ENCODE measurements at places on chromosomes 5 and 9.

DNA sequence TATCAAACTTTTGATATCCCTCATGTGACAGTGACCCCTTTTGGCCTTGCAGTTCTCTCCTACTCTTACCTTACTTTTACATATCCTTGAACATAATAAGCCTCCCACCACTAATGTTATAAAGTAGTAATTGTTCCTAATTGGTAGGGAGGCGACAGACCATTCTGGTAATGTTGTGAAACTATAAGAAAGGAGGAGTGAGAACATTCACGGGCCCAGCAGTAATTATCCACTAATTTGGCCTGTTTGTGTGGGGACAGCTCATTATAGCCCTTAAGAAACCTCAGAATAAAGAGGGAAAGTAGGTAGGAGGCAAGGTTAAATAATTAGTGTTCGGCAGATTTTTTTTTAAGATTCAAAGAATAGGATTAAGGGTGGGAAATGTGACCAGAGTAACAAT is 1046.5 kb upstream of the ARRDC3 start:
- no peak for DNase-seq

DNA sequence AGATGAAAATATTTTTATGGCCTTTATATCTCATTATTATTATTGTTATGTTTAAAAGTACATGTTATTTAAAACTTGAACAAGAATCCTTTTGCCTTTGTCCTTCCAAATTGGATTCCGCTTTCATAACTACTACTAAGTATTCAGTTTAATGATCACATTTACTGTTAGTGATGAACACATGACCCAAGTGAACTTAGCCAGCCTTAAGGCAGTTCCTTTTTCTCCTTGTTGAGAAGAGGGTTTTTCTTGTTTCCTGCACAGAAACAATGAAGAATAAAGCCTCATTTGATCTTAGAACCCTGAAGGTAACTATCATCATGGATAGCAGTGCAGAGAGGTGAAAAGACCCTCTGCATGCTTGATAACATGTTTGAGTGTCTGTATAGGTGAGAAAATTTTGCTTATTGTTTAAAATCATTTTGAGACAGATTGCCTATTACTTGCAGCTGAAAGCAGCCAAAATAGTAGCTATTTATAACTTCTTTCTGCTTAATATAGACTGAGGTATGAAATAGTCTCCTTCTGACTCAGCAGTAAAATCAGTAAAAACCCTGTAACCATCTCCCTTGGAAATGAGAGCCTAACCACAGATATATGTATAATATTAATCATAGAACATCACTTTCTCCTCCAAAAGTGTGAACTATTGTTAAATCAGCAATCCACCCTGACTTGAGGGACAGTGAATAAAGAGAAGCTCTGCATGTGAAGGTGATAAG is 266.2 kb downstream of the SPATA31D1 start:
- no peak for DNase-seq

GRCh38 chr5:53782620-53783019 is 222.2 kb downstream of the NDUFS4 start:
- DNase-seq = no peak

DNA sequence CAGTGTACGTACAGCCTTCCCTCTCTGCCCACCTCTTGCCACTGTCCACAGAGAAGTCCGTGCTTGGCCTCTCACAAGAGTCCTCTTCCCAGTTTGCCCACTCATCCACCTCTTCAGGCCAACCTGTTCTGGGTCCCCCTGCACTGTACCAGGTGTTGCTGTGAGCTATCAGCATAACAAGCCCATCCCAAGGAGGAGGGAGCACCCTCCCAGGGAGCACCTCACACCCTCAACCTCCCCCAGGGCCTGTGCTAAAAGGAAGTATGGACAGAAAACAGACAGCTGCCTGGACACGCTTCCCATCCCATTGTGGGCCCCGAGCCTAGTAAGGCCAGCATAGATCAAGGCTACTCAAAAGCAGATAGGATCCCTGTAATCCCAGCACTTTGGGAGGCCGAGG is 114.2 kb upstream of the ICE1 start:
- DNase-seq = no peak

GRCh38 chr5:106086352-106086751 is 1584.4 kb downstream of the EFNA5 start:
- DNase-seq = no peak

DNA sequence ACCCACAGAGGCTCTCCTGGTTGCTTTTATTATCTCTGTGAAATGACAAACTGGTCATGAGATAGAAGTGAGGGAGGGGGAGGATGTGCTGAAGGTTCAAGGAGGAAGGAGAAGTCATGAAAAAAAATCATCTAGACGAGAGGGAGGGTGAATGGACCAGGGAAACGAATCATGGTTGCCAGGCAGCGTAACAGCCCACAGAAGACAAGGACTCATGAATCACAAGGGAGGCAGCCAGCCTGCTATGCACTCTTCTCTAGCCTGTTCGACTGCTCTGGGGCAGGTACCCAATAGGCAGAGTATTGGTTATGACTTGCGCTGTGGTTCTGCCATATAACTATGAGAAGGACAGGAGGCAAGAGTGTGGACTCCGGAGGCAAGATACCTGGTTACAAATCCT is 475.2 kb downstream of the CDK5RAP2 start:
- DNase-seq = no peak

DNA sequence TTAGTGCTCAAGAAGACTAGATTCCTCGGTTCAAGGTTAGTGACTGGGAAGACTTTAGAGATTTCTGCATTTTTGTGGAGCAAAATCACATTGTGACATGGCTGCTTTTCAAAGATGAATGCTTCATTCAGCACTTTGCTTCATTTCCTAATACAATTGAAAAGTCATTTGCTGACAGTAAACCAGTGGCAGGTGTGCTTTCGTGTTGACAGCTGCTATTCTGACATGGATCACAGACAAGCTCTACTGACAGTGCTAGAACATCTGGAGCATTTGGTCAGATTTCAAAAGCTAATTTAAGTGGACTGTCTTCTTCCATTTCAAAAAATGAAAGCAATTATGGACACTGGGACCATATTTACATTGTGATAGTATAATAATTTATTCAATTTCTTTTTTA is 1060.1 kb downstream of the PTPRD start:
- no peak for DNase-seq

- DNase-seq = no peak
Measured at GRCh38 chr5:132797651-132798050, 15.5 kb upstream of the SOWAHA start.

DNA sequence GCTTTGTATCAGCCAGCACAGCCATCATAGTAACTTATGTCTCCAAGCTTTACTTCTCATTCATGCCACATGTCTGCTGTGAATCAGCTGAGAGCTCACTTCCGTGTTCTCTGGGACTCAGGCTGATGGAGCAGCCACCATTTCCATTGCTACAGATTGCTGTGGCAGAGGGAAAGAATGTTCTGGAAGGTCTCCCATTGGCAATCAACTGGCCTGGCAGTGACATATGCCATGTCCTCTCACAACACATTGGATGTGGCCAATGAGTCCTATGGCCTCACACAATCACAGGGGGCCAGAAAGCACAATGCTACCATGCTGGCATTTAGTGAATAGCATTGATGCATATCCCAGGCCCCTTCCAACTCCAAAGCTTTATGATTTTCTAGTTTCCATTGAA is 44.1 kb downstream of the KIF4B start:
- DNase-seq = no peak

DNA sequence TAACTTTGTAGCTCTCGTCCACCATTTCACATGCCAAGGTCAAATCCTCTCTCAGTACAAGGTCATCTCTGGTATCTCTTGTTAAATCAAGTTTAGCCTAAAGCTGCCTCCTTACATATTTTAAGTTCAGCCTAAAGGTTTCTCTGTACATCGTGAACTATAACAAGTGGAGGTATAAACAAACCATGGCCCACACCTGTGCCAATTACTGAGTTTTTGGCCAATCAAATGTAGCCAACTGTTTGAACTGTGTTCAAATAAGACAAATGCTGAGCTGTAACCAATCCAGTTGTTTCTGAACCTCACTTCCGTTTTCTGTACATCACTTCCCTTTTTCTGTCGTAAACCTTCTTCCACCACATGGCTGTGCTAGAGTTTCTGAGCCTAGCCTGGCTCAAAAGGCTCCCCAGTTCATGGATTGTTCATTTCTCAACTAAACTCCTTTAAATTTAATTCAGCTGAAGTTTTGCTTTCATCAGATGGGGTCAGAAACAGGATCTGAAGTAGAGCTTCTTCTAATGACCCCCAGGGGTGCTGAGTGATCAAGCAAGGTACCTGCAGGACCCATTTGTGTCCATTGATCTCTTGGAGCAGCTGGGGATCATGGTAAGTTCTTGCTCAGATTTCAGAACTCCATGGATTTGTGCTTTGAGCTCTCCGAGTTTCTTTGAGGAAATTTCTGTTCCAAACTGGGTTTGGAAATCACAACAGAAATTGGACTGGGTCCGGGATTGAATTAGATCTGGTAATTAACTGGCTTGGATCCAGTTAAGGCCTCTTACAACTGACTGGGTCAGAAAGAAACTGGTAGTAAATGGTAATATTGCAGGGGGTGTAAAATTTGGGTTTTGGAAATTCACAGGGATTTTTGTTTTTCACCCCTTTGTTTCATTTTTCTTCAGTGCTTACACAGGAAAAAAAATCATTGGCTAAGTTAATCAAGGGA is 11.0 kb upstream of the NANS start:
- DNase-seq = no peak

- DNase-seq = no peak
Measured at GRCh38 chr5:8864053-8864452, 681.8 kb downstream of the SEMA5A start.

- DNase-seq = no peak
Measured at GRCh38 chr9:20853866-20854265, 169.8 kb downstream of the FOCAD start.

- no peak for DNase-seq
Measured at GRCh38 chr9:88258601-88259000, 120.3 kb upstream of the SPATA31C2 start.

DNA sequence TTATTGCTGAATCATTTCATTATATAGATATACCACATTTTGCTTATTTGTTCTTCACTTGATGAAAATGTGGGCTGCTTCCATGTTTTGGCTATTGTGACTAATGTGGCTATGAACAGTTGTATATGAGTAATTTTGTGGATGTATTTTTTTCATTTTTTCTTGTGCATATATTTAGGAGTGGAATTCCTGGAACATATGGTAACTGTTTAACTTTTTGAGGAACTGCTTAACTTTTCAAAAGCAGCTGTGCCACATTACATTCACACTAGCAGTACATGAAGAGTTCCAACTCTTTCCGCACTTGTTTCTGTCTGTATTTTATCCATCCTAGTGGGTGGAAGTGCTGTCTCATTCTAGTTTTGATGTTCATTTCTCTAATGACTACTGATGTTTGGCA is 67.8 kb downstream of the JAK2 start:
- no peak for DNase-seq

DNA sequence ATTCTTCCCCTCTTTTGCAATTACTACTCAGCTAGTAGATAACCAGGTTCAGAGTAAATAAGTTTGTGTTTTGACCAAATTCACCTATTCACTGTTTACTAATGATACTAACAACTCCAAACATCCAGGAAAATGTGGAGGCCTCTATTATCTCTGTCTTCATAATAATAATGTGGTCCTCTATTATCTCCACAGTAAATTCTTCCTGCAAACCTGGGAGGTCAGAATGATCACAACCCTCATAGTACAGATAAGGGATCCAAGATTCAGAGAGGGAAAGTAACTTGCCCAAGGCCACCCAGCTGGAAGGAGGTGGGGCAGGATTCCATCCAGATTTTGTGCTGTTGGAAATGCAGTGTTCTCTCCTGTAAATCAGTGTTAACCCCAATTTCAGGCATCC is 9.6 kb upstream of the MSX2 start:
- DNase-seq = no peak

DNA sequence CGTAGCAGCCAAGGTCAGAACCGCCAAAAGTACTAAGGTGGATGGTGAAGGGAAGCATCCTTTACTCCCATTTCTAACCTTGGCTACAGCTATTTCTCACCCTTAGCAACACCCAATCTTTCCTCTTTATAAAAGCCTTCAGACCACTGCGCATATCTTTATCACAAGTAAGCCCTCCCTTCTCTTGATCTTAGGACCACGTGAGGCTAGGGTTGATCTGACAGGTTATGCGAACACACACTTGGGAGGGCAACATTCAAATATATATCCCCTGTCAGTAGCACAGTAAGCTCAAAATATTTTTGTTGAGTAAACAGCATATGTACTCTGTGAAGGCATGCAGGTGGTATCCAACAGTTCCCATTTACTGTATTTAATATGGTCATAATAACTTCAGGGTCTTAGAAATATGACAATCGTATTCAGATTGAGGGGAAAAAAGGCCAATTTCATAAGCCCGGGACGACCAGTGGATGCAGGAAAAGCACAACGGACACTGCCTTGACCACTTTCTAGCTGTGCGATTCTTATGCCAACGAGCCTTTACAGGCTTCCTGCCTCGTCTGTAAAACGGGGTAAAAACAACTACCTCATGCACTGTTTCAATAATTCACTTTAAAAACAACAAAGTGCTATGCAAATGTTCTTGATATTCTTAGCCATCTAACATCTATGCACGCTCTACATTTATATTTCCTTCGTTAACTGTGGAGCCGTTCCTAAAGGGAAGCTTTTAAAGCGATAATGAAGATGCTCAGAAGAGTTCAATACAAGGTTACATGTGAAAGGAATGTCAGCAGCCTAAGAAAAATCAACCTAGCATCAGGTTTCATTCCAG is 1.3 kb downstream of the ARSB start:
- DNase-seq = no peak

- DNase-seq = no peak
Measured at GRCh38 chr5:56814361-56814962, 887 bp upstream of the MAP3K1 start.

- DNase-seq = no peak
Measured at GRCh38 chr9:115117999-115118878, at the start of gene TNC. TSS of gene TNC (minus strand) at chr9:115118157. CDS start at chr9:115091018, 27,139 bp downstream.

DNA sequence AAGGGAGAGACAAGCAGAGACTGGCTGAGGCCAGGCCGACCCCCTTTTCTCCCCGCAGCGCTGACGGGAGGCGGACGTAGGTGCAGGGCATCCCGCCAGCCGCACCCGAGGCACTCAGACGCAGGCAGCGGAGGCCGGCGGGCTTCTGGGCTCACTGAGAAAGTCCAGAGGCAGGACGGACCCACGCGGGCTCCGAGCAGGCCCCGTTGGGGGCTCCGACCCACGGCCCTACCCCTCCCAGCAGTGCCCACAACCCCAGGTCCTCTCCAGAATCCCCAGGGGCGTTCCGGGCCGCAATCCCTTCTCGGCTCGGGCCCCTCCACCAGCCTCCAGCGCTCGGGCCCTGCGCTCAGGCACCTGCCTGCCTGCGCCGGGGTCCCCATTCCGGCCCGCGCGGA is 543 bp downstream of the MTMR12 start:
- DNase-seq = no peak

DNA sequence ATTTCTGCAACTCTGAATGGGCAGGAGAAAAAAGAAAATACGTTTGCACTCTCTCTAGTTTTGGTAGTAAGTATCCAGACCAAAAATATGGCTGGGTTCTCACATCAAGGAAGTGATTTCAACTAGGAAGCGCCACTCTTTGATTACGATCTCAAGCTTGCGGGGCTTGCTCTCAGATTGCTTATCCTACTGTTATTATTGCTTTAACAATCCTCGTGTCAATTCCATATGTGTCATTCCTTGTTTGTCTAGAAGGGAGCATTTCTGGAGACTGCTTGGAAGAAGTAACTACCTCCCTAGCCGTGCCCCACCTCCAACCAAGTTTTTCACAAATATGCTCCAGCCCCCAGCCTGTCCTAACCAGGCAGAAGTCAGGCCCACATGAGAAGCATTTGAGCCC is 3.5 kb downstream of the PRUNE2 start:
- no peak for DNase-seq
